ENCODE measurements at places on chromosomes 11 and 22.

- DNase-seq, result no peak
Measured at GRCh38 chr11:89405629-89406028, 85.5 kb downstream of the NOX4 start.

DNA sequence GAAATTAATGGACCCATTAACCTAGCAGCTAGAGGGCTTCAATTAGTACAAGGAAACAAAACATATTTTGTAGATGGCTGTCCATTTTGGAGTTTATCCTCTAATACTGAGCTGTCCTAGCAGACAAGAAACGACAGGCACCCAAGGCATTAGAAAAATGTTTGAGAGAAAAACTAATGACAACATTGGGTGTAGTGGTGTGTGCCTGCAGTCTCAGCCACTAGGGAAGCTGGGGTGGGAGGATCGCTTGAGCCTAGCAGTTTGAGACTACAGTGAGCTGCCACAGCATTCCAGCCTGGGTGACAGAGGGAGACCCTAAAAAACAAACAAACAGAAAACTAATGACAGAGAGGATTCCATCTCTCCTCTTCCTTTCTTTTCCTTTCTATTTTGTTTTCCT is 1.5 kb downstream of the A4GALT start:
- DNase-seq, result no peak

- DNase-seq, result no peak
Measured at GRCh38 chr11:130979386-130979972, 63.2 kb upstream of the SNX19 start.

GRCh38 chr22:36417281-36417686 is 29.5 kb upstream of the MYH9 start:
- DNase-seq, result no peak

DNA sequence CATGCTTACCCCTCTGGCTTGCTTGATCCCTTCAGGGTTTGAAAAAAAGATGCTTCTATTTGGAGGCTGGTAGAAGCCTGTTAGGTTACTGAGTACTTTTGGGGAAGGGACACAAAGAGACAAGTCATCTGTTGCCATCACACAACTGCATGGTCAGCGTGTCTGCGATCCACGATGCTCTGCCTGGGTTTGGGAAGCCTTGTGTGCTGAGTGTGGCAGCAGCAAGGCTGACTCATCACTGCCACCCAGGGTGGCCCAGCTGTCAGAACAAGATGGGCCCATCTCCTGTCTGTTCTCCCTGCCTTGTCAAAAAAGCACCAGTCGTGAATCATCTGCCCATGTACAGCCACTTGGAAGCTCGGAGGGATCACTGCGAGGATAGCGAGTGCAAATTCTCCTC is 26.2 kb downstream of the UBASH3B start:
- DNase-seq, result no peak

GRCh38 chr22:19853879-19854777 is 546 bp downstream of the GNB1L start:
- no peak for DNase-seq

DNA sequence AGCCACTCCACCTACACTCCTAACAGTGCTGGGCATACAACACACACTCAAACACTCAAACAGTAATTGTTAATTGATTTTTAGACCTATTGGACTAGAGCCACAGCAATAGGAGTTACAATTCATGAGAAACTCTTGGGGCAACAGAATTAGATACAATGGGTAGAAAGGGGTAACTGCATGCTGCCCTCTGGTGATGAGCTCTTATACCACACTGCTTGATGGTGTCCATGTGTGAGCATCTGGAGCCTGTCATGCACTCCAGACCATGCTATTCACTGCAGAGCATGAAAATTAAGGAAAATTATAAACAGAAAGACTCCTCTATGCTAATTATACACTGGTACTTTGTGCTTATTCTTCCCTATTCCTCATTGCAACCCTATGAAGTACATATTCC is 975.5 kb upstream of the CCDC90B start:
- no peak for DNase-seq

DNA sequence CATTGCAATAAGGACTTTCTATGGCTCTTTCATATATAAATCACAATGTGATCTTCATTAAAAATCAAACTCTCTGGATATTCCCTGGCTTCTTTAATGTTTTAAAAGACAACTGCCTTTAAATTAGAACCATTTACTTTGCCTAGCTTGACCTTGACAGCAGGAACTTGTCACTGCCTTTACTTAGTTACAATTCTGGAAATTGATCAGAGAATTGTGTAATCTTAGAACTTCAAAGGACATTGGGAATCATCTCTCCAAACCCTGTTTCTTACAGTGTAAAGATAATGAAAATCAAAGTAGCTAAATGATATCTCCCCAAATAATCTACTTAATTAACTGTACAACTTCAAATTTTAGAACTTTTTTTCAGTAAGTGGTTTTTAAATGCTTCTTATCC is 517.6 kb upstream of the CCDC179 start:
- no peak for DNase-seq

DNA sequence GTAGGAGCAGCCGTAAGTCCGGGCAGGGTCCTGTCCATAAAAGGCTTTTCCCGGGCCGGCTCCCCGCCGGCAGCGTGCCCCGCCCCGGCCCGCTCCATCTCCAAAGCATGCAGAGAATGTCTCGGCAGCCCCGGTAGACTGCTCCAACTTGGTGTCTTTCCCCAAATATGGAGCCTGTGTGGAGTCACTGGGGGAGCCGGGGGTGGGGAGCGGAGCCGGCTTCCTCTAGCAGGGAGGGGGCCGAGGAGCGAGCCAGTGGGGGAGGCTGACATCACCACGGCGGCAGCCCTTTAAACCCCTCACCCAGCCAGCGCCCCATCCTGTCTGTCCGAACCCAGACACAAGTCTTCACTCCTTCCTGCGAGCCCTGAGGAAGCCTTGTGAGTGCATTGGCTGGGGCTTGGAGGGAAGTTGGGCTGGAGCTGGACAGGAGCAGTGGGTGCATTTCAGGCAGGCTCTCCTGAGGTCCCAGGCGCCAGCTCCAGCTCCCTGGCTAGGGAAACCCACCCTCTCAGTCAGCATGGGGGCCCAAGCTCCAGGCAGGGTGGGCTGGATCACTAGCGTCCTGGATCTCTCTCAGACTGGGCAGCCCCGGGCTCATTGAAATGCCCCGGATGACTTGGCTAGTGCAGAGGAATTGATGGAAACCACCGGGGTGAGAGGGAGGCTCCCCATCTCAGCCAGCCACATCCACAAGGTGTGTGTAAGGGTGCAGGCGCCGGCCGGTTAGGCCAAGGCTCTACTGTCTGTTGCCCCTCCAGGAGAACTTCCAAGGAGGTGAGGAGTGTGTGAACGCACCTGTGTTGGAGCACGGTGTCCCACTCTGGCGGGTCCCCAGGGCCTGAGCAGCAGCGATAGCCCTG is at the start of gene TAGLN:
TSS of gene TAGLN (plus strand) at position 318 of the 863 bp plus-strand sequence. CDS start 3,644 bp downstream, outside the sequence.
- DNase-seq, result no peak

- DNase-seq, result no peak
Measured at GRCh38 chr11:114615448-114616361, 20.1 kb upstream of the NXPE4 start.

DNA sequence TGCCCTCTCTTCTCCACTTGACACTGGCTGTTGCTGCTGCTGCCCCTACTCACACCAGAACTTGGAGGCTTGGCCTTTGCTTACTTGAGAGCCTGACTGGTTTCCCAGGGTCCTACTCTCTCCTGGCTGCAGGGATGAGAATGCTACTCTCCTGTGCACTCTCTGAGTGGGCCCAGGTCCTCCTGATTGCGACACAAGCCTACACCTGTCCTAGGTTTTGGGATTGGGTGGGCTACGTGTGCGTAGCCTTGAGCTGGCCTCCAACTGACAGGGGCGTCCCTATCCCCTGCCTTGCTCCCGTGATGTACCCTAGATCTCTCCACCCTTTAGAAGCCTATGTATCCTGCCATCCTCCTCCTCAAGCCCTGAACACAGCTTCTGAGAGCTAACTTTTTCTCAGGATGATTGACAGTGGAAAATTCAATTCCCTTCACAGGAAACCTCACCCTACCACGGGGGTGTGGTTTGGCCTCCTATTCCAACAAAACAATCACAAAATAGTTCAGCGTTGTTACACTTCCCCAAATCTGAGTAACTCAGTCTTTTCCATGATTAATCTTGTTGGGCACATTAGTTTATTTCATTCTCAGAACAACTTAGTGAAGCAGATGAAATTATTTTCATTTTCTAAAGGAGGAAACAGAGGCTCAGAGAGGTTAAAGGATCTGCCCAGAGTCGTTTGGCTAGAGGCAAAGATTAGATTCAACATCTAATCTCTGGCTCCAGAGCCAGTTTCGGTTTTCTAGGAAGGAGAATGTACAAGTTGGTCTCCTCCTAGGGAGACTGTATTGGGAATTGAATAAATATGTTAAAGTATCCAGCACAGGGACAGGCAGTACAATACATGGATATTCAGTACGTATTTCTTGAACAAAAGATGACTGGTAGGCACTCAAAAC is 17.6 kb upstream of the AMOTL1 start:
- no peak for DNase-seq

- no peak for DNase-seq
Measured at GRCh38 chr11:56910046-56910773, 78.5 kb upstream of the OR5AK2 start.

GRCh38 chr11:119434591-119435330 is 11.8 kb upstream of the THY1 start:
- DNase-seq, result no peak

DNA sequence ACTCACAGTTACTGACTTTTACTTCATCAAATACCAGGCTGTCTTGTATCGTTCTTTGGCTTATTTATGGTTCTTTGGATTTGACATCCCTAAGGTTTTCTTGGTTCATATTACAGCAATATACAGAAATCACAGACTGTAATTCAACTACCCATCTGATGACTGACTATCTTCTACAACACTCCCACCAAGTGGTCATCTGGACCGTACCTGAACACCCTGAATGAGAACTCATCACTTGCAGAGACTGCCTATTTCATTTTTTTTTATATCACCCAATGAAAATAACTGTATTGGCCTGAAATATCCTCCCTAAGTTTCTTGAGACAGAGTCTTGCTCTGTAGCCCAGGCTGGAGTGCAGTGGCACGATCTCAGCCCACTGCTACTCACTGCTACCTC is 9.5 kb upstream of the UPB1 start:
- no peak for DNase-seq

- DNase-seq, result peak; percentile 40
Measured at GRCh38 chr11:118691926-118692830, 12.7 kb upstream of the TREH start.

DNA sequence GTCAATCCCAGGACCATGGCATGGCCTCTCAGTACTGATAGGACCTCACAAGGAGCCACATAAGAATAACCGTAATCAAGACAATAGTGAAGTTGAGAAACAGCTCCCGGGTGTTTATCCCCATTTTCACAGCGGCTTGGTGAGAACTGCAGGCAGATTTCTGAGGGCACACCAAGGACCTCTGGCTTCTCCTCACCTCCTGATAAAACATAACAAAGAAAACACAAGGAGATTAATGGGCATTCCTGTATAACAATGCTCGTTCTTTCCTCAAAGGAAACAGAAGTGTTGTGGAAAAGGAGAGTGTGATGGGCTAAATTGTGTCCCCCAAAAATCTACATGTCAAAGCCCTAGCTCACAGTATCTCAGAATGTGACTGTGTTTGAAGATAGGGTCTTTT is 4.0 kb downstream of the SLN start:
- no peak for DNase-seq

- DNase-seq, result no peak
Measured at GRCh38 chr11:71502026-71502425, 25.0 kb upstream of the KRTAP5-7 start.

DNA sequence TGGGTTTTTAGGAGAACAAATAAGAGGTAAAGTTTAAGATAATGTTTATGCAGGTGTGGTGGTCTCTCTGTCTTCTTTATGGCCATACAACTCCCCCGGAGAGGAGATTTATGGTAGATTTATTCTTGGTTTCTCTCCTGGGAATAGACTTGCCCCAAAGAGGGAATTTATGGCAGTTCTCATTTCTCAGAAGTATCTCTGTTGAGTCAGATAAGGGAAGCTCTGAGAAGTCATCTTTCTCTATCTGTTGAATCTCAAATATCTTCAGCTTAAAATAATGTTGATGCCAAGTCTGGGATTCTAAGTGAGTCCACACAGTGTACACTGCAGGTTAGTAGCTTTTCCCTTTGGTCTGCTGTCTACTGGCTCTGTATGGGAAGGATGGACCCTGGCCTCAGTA is 276.4 kb upstream of the PLET1 start:
- DNase-seq, result no peak

- DNase-seq, result no peak
Measured at GRCh38 chr11:67345920-67346819, 7.2 kb downstream of the POLD4 start.

DNA sequence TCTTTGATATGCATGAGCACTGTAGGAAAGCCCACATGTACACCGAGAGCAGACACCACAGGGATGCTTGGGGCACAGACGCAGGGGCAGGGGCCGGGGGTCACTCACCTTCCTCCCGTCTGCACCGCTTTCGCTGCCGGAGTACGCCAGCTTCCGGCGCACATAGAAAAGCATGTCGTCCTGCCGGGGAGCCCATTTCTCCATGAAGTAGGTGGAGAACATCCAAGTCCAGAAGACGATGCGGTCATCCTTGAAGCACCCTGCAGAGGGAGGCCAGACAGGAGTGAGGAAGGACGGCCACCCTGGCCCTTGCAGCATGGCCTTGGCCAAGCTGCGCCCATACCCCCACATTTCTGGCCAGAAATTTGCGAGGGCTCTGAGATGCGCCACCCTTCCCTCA is 28.8 kb downstream of the KIAA0930 start:
- no peak for DNase-seq

GRCh38 chr11:67433536-67434394 is 3.7 kb downstream of the PTPRCAP start:
- no peak for DNase-seq

DNA sequence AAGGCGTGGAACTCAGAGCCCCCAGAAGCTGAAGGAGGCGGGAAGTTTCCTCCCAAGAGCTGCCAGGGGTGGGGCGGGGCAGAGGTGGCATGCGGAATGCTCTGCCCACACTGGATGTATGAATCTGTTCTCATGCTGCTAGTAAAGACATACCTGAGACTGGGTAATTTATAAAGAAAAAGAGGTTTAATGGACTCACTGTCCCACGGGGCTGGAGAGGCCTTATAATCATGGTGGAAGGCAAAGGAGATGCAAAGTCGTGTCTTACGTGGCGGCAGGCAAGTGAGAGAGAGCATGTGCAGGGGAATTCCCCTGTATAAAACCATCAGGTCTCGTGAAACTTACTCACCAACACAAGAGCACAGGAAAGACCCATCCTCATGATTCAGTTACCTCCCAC is 57.6 kb downstream of the SMIM38 start:
- peak; percentile 10 for DNase-seq
